ENCODE measurements at places on chromosomes 12 and 14.

DNA sequence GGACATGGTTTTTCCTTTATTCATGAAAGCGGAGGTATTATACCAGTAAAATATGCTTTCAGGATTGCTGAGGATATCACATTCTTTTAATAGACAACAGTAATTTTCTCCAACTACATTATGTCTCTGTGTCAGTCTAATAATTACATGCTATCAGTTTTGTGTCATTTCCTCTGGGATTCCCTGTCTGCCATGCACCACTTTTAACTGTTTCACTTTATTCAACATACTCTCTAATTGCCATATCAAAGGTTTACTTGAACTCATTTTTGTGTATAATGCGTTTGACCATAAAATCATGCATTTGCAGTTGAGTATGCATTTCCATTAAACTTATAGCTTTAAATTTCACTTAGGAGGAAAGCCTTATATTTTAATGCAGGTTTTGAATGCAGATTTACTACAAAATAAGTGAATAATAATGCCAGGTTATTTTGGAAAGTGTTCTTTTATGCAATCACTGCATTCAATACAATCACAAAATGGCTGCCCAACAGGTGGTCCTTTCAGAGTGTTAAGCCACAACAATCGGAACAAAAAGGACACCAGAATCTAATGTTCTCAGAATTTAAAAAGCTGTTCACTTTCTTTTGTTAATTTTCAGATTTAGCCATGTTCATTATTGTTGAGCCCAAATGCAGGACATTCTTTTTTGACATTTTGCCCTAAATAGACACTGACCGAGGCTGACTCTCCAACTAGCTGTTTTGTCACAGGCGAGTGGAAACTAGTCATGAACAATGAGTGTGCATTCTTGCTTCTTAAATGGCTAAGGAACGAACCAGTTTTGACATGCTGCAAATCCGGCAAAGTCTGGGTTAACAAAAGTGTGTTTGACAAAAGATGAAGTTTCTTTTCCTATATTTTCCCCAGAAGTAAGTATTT lies 40.9 kb downstream of the MBIP start:
- no peak for DNase-seq

DNA sequence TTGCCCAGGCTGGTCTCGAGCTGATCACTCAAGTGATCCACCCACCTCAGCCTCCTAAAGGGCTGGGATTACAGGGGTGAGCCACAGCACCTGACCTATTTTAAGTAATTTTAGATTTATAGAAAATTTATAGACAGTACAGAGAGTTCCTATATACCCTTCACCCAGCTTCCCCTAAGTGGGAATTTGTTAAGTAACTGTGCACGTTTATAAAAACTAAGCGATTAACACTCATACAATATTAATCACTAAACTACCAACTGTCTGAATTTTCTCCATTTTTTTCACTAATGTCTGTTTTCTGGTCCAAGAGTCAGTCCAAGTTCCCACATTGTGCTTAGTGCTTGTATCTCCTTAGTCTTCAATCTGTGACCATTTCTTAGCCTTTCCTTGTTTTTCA lies 5.5 kb downstream of the IL31 start:
- DNase-seq: no peak

GRCh38 chr12:67391034-67391433 lies 121.9 kb downstream of the CAND1 start:
- no peak for DNase-seq

- DNase-seq: no peak
Measured at GRCh38 chr12:42070036-42070435, 74.6 kb downstream of the GXYLT1 start.

DNA sequence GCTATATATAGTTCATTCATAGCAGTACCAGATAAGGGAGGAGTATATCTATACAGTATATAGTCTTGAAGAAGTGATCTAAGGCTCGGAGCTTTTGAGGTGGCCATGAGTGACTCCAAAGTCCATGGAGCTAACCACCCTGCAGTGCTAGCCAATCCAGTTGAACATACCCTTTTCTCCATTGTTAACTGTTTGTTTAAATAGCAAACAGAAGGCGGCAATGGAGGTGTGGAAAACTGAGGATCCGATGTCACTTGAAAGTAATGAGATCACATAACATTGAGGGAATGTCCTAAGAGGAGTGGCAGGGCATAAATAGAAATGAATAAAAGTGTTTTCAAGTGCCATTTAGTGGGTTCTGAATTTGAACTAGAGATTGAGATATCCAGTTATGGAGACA lies 12.4 kb upstream of the SNAPC1 start:
- DNase-seq: no peak

DNA sequence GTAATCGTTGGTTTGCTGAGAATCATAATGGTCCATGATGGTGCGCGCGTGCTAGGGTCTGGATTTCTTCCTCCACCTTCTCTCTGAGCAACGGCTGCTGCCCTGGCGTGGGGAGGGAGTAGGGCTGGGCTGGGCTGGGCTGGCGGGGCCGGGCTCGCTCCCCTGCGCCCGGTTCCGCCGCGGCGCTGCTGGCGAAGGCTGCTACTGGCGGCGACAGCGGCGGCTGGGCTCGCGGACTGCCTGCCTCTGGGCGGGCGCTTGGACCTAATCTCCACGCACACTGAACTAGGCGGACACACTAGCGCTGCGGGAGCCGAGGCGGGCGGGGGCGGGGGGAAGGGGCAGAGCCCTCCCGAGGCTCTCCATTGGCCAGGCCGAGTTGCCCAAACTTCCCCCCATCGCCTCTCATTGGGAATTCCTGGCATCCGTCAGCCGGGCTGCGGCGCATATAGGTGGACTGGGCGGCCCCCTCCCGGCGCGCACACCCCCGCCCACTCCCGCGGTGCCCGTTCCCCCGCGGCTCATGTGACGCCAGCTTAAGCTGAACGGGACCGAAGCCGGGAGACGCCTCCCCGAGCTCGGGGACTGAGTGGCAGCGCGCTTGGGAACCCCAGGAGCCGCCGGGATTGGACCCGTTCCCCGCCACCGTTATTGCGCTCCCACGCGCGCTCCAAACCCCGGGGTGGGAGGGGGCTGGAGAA lies at the start of gene ACTN1:
ACTN1 (minus strand) TSS at position 282 of the 701 bp plus-strand sequence; CDS start at position 36, 246 bp downstream.
- no peak for DNase-seq
